ENCODE measurements at places on chromosomes 11 and 22.

- DNase-seq, result no peak
Measured at GRCh38 chr11:1344056-1344635, 34.7 kb upstream of the TOLLIP start.

DNA sequence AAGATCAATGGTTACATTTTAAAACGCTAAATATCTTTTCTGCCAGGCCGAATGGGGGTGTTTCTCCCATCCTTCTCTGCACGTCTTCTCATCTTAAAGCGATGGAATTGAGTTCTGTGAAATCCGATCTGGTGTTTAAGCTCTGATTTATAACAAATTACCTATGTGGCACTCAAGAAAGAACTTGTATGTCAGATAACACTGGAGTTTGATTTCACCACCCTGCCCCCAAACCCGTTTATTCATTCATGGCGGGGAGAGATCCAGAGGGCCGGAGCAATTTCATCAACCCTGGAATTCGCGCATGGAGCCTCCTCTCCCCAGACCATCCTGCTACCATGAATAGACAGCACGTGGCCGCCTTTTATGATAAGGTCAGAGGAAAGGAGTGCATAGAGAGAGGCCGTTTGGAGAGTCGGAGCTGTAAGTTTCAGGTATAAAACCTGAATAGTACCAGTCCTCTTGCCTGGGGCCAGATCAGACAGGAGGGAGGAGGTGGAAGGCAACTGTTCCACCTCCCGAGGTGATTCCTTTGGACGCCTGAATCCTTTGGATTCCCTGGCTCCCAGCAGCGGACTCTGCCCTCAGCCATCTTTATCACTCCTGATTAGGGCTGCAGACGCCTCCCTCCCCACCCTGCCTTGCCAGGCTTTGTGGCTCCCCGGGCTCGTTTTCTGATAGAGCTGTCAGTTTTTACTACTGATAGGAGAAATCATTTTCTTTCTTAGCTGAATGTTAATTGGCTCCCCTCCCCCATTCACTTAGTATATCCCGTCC is 27.3 kb upstream of the NFAM1 start:
- no peak for DNase-seq

DNA sequence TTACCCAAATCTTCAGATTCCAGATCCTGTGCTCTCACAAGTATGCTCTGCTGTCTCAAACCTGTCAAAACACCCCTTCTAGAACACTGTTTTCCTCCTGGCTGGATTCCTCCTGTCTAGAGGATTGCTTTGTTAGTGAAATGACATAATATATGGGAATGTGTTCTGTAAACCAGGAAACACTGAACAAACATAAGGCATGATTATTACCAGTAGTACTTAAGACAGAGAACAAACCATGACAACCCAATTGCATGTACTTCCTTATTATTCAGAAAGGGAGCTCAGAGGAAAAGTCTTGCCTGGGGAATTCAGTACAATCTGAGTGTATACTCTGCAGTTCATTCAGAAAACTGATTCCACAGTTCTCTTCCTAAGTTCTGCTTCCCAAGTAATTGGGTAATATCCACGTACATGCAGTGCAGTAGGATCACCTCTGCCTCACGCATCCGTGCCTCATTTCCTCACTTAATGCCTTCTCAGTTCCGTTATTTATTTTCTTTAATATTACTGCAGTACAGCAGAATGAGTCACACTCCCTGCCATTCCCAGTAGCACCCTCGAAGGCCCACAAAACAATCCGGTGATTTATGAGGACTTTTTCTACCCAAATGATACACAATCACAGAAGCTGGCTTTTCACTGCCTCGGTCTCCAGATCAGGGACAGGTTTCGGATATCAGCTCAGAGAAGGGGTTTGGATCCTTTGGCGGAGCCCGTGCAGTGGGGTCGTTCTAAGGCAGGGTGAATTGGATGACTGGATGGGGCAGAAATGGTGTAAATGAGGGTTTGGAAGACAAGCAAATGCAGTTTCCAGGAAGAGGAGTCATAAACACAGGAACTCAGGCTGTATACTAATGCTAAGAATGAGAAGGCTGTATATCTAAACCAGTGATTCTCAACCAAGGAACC is 896.9 kb downstream of the KCNA4 start:
- DNase-seq, result no peak

DNA sequence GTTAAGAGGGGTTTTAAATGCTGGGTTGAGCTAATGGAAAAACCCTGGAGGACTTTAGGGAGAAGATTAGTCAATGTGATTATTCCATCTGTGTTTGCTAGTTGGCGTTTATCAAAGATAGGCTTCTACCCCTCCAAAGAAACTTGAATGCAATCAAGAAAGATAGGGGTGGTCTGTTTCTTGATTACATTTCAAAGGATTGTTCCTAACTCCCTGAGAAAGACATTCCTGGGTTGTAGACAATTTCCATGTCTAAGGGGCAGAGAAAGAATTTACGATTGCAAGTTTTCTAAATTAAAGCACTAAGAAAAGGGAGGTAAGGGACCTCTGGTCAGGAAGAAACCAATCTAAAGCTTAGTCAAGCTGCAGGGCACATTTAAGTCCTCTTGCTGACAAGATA is 2268.7 kb downstream of the LRRC4C start:
- no peak for DNase-seq

DNA sequence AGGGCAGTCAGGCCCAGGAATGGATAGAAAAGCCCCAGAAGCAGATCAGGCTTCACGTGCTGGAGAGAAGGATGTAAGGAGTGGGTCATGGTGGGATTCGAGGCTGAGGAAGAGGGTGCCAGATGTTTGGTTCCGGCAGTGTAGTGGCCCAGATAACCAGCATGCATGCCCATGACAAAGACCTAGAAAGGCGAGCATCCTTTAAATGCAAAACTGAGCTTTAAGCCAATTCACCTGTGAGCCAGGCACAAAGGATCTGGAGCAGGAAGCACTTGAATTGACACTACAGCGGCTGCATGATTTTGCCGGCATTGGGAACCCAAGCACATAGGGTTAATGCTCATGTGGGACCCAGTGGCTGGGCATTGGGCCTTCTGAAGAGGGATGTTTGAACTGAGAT is 185.5 kb downstream of the TRIM29 start:
- no peak for DNase-seq

GRCh38 chr11:72598906-72599305 is 75.3 kb downstream of the PDE2A start:
- peak; percentile 28 for DNase-seq

GRCh38 chr11:117089685-117090084 is 8.5 kb downstream of the SIK3 start:
- DNase-seq, result no peak

- no peak for DNase-seq
Measured at GRCh38 chr11:59666969-59667368, 1.9 kb downstream of the PATL1 start.

GRCh38 chr22:45763236-45763624 is 91.6 kb downstream of the ATXN10 start:
- DNase-seq, result no peak

GRCh38 chr11:1573903-1574237 is 1.8 kb upstream of the DUSP8 start:
- DNase-seq, result no peak

DNA sequence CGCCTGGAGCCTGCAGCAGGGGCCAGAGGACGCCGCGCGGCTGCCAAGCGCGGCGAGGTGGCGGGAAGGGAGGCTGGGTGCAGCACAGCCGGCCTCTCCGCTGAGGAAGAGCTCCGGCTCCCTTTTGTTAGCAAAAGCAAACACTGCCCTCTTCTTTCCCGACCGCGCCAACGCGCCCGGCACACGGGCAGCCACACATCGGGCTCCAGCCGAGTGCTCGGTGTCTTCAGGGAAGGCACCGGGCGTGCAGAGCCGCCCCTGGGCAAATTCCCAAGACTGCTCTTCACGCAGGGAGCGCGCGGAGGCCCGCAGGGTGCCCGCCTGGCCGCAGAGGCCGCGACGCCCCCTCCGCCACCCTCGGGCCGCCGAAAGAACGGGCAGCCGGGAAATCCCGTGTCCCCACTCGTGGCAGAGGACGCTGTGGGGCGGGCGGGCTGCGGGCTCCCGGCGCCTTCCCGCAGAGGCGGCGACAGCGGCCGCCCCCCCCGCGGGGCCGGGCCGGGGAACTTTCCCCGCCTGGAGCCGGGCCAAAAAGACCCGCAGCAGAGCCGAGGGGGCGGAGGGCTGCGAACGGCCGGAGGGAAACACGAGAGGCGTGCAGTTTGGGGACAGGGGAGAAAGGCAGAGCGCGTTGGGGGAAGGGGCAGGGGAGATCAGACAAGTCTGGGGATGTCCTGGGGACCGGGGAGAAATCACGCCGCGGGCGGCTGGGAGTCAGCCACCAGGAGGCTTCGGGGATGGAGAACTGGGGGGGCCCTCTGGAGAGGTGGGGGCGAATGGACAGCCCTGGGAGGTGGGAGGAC is 931 bp downstream of the CADM1 start:
- peak; percentile 91 for DNase-seq

GRCh38 chr11:102760344-102761035 is 19.9 kb downstream of the MMP10 start:
- no peak for DNase-seq

DNA sequence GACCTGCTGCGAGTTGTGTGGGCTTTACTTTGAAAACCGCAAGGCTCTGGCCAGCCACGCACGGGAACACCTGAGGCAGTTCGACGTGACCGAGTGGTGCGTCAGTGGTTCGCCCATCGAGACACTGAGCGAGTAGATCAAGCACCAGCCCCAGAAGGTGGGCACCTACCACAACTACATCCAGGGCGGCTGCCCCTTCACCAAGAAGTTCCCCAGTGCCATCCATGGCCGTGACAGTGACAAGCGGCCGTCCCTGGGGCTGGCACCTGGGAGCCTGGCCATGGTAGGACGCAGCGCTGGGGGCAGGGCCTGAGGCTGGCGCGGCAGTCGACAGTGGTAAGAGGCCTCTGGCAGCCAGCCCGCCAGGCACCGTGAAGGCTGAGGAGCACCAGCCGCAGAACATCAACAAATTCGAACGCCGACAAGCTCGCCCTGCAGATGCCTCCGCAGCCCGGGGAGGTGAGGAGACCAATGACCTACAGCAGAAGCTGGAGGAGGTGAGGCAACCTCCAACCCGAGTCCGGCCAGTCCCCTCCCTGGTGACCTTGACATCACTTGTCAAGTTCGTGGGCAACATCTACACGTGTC is 545.2 kb upstream of the CCDC179 start:
- no peak for DNase-seq

DNA sequence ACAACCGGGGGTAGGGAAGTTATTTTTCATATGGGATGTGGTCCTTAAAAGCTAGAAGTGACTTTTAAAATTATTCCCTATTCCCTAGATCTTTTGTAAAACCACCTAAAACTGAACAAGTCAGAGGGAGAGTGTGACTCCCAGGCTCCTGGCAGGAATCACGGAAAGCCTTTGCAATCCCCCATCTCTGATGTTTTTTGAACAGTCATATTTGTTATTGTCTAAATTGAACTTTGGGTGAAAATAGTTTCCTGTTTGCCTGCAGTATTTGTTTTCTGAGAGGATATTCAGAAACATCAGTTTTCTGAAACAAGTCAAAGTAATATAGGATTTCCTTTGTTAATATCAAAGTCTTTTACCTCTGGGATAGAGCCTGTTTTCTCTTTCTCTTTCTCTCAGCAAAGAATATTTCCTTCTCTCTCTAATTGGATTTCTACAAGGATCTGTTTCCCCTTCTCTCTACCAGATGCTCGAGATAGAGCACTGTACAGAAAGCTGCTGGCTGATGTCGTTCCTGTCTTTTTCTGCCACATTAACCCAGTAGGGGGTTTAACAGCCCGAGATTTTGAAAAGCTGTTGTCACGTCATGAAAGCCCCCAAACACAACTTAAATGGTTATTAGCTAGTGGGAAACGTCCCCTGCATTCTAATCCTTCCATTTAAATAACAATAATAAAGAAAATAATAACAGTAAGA is 132.2 kb upstream of the PITPNB start:
- DNase-seq, result no peak

DNA sequence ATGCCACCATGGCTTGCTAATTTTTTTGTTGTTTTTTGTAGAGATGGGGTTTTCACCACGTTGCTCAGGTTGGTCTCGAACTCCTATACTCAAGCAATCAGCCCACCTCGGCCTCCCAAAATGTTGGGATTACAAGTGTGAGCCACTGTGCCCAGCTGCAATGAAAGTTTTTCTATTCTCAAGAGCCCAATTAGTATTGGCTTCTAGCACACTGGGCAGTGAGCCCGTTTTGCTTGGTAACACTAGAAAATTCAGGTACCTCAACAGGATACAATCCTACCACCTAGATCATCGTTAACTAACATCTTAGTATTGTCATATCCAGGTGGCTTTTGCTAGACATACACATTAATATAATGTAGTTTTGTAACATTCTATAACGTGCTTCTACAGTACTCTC is 19.0 kb downstream of the SEC14L3 start:
- DNase-seq, result no peak

- DNase-seq, result no peak
Measured at GRCh38 chr11:120648771-120649170, 137.2 kb downstream of the GRIK4 start.

GRCh38 chr11:128904656-128905344 is 13.6 kb downstream of the KCNJ5 start:
- no peak for DNase-seq

DNA sequence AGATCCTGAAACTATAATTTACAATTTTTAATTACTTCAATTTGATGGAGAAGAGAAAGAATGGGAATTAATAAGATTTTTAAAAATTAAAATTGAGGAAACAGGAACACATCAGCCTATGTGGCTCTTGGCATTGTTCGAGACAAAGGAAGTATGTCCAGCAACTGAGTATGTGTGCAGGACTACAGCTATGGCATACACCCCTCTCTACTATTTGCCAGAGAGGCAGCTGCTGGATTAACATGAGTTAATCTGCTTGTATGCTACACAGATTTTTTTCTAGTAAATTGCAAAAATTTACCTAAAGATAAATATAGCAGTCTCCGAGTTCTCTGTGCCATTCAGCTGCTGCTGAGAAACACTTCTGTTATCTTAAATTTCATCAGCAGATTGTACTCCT is 70.6 kb downstream of the PHF21A start:
- DNase-seq, result no peak

Data from midbrain (tissue), 1 donor.